Central memory CD8-positive, alpha-beta T cell (primary cell): ENCODE measurements at places on chromosomes 6 and 20.
A peak's percentile ranks its signal among the peaks of the same experiment; 100 is the strongest.

- DNase-seq, result no peak
Measured at GRCh38 chr6:90285042-90285481, 11.6 kb downstream of the BACH2 start.

DNA sequence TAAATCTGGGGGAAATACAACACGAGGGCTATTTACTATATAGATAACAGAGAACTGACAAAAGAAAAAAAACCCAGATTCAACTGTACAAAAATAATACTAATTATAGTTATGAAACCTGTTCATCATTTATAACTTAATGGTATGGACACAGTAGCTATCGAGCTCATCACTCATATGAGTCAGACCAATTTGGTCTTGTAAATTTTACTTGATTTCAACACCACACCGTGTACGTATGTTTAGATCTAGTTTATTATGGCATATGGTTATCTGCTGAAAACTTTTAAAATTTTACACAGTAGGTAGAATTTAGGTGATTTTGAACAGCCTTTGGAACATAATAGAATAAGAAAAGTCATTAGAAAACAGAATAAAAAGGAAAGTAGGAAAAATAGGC is 5.5 kb downstream of the MYLK4 start:
- DNase-seq, result no peak

- no peak for DNase-seq
Measured at GRCh38 chr20:19677336-19677735, 80.7 kb upstream of the RIN2 start.

- no peak for DNase-seq
Measured at GRCh38 chr6:124490122-124490521, 472.1 kb upstream of the RNF217 start.

GRCh38 chr6:6695625-6696276 is 107.2 kb downstream of the LY86 start:
- no peak for DNase-seq

DNA sequence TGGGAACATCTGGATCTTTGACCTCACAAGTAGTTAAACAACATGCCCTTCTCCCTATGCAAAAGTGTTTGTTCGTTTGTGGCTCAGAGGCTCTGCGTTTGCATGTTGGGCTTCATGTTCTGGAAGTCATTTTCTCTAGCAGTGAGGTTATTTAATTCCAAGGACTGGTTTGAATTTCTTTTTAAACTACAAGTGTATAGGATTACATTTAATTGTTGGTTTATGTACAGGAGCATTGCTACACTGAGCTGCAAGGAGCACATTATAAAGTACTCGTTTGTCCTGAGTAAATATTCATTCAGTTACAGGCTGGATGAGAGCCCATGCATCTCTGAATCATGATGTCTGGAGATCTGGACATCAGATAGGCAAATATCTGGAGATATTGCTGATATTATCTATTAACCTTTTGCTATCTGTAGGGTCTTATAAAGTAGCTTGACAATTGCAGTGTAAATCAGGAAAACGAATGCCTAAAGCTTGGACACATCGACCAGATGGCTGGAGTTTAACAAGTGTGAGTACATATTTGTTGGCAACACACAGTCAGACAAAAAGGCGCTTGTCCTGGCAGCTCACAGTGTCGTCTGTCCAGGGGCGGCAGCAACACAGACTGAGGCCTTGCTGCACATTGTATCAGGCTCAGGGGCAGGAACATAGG is 84.6 kb downstream of the PDE7B start:
- DNase-seq, result no peak

DNA sequence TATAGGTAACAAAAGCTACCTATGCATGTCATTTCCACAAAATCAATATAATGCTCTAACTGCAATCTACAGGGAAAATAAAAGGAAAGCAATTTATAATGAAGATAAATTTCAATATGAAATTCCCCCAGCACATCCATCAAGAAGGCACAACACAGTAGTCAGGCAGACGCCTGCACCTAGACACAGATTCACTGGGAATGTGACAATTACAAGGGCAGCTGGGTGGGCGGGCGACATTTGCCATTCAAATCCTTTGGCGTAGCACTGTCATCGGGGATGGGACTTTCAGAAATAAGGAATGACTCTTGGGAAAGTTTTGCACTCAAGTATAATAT is 60.4 kb downstream of the SULF2 start:
- DNase-seq, result no peak

GRCh38 chr6:144585217-144585814 is 300.2 kb downstream of the UTRN start:
- DNase-seq, result no peak

GRCh38 chr6:41732591-41733359 is 2.6 kb downstream of the TFEB start:
- peak; percentile 44 for DNase-seq

DNA sequence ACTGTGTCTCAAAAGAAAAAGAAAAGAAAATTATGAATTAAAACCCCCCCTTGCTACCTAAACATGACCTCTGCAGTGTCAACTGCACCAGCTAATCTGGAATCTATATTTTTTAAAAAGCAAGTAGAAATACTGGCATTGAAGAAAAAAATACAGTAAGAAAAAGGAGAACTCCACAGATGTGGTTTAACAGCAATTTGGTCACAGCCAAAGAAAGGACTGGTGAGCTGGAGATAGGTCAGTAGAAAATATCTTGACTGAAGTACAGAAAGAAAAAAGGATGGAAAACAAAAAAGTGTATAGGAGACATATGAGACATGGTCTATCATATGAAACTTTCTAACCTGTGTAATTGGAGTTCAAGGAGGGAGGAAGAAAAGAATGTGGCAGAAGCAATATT is 44.1 kb upstream of the ERVFRD-1 start:
- no peak for DNase-seq

DNA sequence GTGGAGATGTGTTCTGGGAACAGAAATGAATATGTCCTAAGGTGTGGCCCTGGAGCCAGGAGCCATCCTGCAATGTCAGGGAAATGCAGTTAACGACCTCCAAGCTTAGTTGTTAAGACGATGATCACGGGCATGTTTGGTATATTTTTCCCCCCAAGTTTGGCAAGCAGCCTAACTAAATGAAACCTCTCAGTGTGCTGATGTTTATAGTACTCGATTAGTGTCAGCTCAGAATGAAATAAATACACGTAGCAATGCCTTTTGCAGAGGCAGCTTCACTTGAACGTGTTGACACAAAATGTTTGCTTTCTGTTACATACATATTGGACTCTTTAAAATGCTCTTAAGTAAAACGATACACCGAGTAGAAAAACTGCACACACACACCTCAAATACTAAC is 76.2 kb upstream of the OLIG3 start:
- DNase-seq, result no peak

- no peak for DNase-seq
Measured at GRCh38 chr6:10794239-10794638, 44.1 kb downstream of the MAK start.

DNA sequence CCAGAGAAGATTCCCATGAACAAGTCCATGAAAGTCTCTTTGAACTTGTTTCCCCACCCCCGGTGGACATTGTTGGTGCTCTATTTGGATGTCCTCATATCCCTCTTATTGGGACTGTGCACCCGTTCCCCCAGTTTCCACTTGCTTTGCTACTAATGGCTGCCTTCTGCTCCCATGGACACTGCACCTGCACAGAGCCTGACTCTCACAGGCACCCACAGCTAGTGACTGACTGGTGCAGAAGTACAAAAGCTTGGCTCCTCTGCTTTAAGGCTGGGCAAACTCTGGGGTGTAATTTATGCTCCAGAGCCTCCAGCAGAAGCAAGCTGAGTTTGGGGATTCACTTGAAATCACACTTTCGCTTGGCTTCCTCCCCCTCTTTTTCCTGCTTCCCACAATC is 239.9 kb upstream of the BTBD3 start:
- no peak for DNase-seq

DNA sequence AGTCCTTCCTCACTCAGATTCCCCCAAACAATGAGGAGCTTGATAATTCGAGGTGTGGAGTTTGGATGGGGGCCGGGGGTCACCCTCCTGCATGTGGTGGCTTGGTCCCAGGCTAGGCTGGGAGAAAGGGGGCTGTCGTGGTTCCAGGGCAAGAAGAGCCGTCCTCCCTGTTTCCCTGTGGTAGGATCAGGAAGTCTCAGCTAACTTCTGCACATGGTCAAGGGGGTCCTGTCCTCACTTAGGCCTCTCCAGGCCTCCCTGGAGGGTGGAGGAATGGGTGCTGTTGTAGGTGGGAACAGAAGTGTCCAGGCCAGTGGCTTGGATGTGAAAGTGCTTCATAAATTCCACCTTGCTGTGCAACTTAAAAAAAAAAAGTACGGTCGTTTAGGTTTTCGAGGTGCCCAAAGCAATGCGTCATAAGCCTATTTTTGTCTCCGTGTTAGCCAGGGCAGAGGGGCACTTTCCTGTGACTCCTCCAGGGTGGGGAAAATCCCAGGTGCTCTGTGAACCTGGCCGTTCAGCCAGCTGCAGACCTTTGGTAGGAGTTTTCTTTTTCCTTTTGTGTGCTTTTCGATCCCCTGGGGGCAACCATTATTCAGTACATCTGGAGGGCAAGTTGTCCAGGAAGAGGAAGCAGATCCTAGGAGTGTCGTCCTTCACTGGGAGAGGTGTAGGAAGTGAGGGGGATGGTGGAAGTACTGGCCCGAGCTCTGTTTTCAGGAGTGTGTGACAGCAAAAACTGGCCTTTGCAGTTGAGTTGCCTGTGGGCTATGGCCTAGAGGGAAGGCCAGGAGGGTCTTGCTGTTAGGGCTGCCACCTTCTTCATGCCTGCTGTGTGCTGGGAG is 9.6 kb downstream of the IGF2R start:
- peak; percentile 9 for DNase-seq

GRCh38 chr6:72042088-72042487 is 155.7 kb downstream of the RIMS1 start:
- no peak for DNase-seq

- no peak for DNase-seq
Measured at GRCh38 chr20:53786071-53786444, 192.4 kb upstream of the ZNF217 start.

- no peak for DNase-seq
Measured at GRCh38 chr6:147117580-147117979, 86.6 kb upstream of the STXBP5 start.

DNA sequence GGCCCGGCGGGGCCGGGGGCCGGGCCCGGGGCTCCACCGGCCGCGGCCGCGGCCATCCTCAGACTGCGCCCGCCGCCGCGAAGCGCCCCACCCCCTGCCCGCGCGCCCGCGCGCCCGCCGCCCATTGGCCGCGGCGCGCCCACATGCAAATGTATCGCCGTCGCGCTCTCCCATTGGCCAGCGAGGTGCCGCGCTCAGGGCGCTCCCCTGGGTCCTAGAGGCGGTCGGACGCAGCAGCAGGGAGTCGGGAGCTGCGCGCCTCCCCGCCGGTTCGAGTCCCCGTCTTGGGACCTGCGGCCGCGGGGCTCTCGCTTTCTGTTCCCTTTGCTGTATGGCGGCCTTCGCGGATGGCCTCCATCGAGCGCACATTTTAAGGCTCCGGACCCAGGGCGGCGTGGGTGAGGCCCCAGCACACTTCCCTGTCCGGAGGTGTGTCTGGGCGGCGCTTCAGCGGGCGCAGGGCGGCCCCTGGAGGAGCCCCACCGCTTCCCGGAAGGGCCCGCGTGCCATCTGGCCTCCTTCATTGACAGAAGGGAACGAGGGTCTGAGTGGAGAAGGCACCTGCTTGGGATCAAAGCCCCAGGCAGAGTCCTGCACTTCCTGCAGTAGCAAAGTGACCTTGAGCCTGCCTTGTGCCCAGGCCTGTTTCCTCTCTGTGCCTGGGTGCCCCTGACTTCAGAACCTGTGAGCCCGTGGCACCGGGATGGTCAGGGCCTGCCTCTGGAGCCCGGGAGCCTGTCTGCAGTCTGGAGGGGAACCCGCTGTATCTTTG is at the start of gene CABLES2:
Gene CABLES2, minus strand, starts transcription at position 65 of the 772 bp plus-strand sequence. Its CDS starts 9 bp downstream, at position 56.
- DNase-seq, result peak; percentile 79

- DNase-seq, result no peak
Measured at GRCh38 chr6:132537977-132538376, at the start of gene TAAR9. TAAR9 (plus strand) TSS chr6:132538277; CDS start chr6:132538290, 13 bp downstream.

- DNase-seq, result no peak
Measured at GRCh38 chr6:33813990-33814985, 10.5 kb upstream of the MLN start.

GRCh38 chr6:142002825-142003405 is 129.8 kb upstream of the GJE1 start:
- no peak for DNase-seq

DNA sequence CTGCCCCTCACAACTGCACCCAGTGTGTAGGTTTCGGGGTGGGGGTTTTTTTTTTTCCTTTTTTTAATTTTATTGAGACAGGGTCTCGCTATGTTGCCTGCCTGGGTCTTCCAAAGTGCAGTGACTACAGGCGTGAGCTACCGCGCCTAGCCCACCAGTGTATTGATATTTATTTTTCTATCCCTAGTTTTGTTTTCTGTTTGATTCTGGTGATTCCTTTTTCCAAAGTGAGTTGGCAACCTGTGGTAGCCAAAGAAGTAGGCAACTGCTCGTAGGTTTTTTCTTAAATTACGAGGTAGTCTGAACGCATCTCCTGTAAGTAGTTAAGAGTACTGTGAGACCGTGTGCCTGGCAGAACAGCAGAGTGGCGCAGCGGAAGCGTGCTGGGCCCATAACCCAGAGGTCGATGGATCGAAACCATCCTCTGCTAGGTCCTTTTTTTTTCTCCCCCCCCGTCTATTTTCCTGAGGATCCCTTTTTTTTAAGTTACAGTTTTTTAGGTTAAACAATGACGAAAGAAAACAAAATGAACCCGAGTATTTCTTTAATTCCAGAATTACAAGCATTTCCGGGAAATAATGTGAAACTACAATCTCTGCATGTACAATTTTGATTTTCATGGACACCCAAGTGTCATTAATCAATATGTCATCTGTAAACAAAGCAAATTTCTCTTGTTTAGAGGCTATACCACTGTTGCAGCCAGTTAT is 78.7 kb upstream of the BTN3A2 start:
- DNase-seq, result peak; percentile 84

GRCh38 chr6:135018052-135018451 is 36.6 kb downstream of the HBS1L start:
- DNase-seq, result no peak

GRCh38 chr6:151702851-151703658 is 104.4 kb upstream of the ESR1 start:
- DNase-seq, result no peak

GRCh38 chr20:52405417-52405816 is 213.8 kb upstream of the ZFP64 start:
- DNase-seq, result no peak
